ENCODE measurements at places on chromosomes 12 and 14. TPM values are rescaled to one million over a fixed set of nuclear protein-coding genes. Genes with fewer than 3 reads are reported as not detected.

AQP2 gene
- total RNA-seq, result not detected

CLEC4A gene
- total RNA-seq, result 1.2 TPM

DPF3 gene
- 34.4 TPM for total RNA-seq

SBNO1 gene
- total RNA-seq, result 47.3 TPM

FGF23 gene
- total RNA-seq, result 0.27 TPM

IGF1 gene
- total RNA-seq, result 36.1 TPM

ADAMTS20 gene
- 1.6 TPM for total RNA-seq

TMEM179 gene
- total RNA-seq, result 24.7 TPM

CCDC38 gene
- total RNA-seq, result 0.27 TPM

TAS2R31 gene
- 30.5 TPM for total RNA-seq

TUBA1C gene
- total RNA-seq, result 76.0 TPM

ACVR1B gene
- total RNA-seq, result 31.8 TPM

PIWIL1 gene
- total RNA-seq, result 1.5 TPM

SCNN1A gene
- 4.9 TPM for total RNA-seq

SERPINA12 gene
- 0.22 TPM for total RNA-seq

PDE3A gene
- total RNA-seq, result 72.1 TPM

GPR65 gene
- 0.66 TPM for total RNA-seq

CDCA4 gene
- total RNA-seq, result 22.8 TPM
